Stimulated activated CD4-positive, alpha-beta T cell treated with anti-CD3 and anti-CD28 coated beads, TNF-alpha, amount 100 ng/mL, for 24 hours (primary cell): ENCODE measurements at places on chromosomes 2 and 18.
A peak's percentile ranks its signal among the peaks of the same experiment; 100 is the strongest.

- DNase-seq, result no peak
Observed at GRCh38 chr2:46555646-46556234, 76.4 kb downstream of the TMEM247 start.

GRCh38 chr18:46630160-46630559 lies 26.9 kb downstream of the LOXHD1 start:
- DNase-seq, result no peak

GRCh38 chr2:217901835-217902378 lies 100.9 kb downstream of the TNS1 start:
- no peak for DNase-seq

- no peak for DNase-seq
Observed at GRCh38 chr18:55395799-55396198, 192.2 kb downstream of the TCF4 start.

- no peak for DNase-seq
Observed at GRCh38 chr2:241035818-241036396, 37.5 kb downstream of the SNED1 start.

DNA sequence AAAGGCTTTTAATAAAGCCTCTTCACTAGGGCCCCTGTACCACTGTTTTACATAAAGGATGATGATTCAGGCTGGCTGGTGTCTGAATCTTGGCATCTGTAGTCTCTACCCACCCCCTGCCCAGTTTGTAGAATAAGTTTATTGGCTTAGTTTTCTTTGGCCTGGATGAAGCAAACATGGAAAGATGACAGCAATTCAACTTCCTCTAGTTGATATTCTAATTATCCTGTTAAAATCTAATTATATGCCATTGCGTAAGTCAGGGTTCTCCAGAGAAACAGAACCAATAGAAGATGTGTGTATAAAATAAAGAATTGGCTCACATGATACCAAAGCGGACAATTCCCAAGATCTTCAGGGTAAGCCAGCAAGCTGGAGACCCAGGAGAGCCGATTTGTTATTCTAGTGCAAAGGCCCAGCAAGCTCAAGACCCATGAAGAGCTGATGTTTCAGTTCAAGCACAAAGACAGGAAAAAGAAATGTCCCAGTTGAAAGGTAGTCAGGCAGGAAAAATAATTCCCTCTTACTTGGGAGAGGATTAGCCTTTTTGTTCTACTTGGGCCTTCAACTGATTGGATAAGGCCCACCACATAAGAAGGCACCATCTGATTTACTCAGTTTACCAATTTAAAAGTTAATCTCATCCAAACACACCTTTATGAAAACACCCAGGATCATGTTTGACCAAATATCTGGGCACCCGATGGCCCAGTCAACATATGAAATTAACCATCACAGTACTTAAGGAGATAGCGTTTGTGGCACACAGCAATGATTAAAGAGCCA lies 82.6 kb upstream of the LYPD1 start:
- no peak for DNase-seq

- DNase-seq, result peak; percentile 63
Observed at GRCh38 chr2:218284106-218284811, 8.0 kb downstream of the TMBIM1 start.

DNA sequence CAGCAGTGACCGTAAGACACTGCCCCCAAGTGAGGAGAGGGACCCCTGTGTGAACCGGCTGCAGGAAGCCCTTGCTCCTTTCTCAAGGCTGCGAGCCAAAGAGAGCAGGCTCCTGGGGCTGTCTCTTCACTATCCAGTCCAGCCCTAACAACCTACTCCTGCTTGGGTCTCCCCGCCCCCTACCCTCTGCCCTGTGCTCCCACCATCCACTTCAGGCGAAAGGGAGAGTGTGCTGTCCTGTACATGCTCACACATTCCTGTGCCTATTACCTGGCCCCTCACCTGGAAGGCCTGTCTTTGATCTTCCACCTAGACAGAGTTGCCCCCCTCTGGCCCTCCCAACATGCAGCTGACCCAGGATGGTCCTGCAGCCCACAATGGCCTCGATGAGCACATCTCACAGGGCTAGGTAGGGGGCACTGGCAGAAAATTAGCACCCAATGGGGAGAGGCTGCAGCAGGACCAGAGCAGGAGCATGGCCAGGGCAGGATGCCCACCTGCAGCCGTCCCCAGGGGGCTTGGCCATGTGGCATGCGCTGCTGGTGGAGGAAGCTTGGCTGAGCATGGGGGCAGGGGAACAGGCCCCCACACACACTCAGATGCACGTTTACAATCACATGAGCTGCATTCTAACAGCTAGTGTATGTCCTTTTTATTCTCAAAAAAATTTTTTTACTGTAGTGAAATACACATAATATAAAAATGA lies 93.5 kb downstream of the POLR1A start:
- DNase-seq, result no peak

GRCh38 chr2:216949700-216950413 lies 90.0 kb upstream of the TNP1 start:
- no peak for DNase-seq

DNA sequence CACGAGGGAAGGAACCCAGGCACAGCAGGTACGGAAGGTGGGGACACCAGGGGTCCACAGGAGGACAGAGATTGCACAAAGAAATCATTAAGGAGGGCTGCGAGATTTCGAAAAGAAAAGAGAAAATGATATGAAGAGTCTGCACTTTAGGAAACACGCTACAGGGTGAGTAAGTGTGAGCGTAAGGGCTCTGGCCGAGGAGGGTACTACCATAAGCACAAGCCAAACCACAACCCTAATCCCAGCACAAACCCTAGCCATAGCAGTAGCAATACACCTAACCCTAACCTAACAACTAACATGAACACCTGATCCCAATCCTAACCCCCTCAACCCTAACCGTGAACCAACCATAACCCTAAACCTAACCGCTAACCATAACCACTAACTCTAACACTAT lies 104.0 kb downstream of the ZNF516 start:
- no peak for DNase-seq
